H9 (cell line): ENCODE measurements at places on chromosomes 1 and 21. TPM values are rescaled to one million over a fixed set of nuclear protein-coding genes. Genes with fewer than 3 reads are reported as not detected.

SELP gene
- not detected in 2 replicates for total RNA-seq

OLIG2 gene
- total RNA-seq, result 1.4 and 2.0 TPM in 2 replicates

CHML gene
- 43.7 and 45.7 TPM in 2 replicates for total RNA-seq

COL16A1 gene
- total RNA-seq, result 6.2 and 6.5 TPM in 2 replicates

FCER1G gene
- total RNA-seq, result 0.44 and 0.90 TPM in 2 replicates

SPRR2A gene
- not detected in 2 replicates for total RNA-seq

USP48 gene
- 84.8 and 86.2 TPM in 2 replicates for total RNA-seq

DNA sequence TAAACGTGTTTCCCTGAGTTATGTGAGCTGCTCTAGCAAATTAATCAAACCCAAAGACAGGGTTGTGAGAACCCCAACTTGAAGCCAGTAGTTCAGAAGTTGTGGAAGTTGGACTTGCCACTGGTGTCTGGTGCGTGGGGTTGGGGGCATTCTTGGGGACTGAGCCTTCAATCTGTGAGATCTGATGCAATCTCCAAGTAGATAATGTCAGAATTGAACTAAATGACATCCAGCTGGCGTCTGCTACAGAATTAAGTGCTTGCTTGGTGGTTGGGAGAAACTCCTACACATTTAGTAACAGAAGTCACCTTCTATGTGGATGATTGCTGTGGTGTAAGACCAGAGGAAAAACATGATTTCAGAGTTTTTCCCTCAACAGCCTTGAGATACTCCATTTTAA lies 207.4 kb downstream of the FGGY start:
- DNase-seq, result no peak

DNA sequence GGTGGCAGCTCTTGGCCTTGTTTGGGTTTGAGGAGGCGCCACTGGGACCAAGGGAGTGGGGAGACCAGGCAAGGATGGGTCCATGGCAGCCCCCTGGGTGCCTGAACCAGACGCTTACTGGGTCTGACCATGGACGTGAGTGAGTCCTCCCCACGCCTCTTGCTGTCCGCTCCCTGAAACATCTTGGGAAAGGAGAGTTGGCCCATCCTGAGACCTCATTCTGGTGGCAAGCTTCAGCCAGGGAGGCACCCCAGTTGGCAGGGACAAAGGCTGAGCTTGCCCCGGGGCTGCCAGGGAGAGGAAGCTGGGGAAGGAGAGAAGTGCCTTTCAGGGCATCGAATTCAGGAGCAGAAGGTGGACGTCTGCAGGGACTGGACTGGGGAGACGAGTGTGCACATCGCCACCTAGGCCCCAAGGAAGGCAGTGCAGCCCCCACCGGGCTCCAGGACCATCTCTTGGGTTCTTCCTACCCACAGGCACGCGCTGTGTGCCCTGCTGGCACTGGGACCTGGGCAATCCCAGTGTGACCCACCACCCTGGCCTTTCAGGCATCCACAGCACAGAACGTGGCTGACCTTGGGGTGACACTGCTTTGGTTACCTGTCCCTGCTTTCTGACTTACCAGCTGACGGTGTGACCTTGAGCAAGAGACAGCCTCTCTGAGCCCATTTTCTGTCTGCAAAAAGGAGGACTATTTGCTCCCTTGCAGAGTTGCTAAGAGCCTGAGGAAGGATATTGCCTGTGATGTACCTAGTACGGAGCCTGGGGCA lies 132.9 kb upstream of the WNT4 start:
- peak; percentile 81 for DNase-seq

- DNase-seq, result no peak
Observed at GRCh38 chr1:76659171-76659940, 207.9 kb upstream of the ST6GALNAC5 start.

- DNase-seq, result no peak
Observed at GRCh38 chr21:33732038-33732437, 89.7 kb downstream of the ITSN1 start.

DNA sequence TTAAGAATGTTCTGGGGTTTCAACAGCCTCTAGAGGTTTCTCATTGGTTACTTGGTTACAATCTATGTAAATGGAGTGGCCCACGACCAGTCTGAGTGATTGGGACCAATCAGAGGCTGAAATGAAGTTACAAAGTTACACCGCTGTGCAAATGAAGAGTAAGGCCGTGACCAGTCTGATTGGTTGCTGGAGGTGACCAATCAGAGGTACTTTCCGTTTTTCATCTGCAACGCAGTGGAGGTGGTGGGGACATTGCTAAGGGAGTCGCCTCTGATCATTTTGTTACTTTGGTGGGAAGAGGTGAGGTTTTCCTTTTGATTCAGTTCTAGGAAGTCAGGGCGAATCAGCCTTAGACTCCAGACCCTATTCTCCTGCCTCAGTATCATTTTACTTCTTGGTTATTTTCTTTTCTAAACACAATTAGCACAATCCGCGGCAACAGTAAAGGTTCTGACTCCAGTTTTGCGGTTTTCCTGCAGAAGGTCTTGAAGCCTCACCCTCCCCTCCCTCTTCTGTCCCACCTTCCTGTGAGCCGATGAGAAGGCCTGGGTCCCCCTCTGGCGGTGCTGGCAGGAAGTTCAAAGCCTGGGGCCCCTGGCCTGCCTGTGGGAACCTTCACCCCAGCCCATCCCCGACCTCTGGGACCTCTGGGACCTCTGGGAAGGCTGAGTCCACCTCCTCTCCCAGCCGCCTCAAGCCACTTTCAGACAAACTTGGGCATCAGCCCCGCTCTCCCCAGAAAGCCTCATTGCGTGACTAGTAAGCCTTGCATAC lies 38.7 kb upstream of the TTC34 start:
- no peak for DNase-seq

DNA sequence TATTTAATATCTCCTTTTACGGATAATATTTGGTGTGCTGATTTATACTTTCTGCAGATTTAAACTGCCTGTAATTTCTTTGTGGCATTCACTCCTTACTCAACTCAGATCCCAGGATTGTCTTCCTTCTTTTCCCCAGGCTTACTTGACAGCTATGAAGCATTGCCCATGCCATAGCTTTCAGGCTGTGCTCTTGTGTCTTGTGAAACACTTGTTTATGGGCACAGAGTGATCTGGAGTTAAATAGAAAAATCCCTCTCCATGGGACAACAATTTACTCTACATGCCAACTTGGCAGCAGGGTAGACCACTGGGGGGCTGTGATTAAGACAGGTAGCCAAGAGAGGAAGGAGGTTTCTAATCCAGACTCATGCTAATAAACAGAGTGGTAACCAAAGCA lies 57.4 kb downstream of the PPP1R12B start:
- DNase-seq, result no peak

GRCh38 chr1:91799863-91800262 lies 86.1 kb downstream of the TGFBR3 start:
- no peak for DNase-seq

- DNase-seq, result no peak
Observed at GRCh38 chr1:226627924-226628611, 79.5 kb downstream of the STUM start.

DNA sequence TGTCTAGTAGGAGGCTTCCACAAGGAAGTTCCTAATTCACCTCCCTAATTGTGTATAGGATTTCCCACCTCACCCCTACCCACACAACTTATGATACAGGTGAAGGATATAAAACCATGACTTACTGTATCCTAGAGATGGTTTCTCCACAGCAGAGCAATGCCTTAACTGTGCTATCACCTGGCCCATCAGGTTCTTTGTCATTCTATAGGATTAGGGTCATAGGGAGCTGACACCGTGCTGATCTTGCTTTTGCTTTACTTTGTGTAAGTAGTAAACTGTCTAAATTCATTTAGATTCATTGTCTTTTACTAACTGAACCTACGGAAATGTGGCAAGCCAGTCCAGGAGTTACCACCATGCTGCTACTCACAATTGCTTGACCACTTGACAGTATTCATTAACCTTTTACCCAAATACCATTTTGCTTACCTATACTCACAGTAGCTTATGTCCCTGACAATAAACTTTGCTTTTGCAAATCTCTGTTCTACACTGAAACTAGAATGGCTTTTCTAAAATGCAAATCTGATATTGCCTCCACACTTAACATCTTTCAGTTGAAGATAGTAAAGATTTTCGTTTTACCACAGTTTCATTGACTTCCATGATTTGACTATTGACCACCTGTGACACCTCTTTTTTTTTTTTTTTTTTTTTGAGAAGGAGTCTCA lies 147.6 kb downstream of the IFI44 start:
- DNase-seq, result no peak

DNA sequence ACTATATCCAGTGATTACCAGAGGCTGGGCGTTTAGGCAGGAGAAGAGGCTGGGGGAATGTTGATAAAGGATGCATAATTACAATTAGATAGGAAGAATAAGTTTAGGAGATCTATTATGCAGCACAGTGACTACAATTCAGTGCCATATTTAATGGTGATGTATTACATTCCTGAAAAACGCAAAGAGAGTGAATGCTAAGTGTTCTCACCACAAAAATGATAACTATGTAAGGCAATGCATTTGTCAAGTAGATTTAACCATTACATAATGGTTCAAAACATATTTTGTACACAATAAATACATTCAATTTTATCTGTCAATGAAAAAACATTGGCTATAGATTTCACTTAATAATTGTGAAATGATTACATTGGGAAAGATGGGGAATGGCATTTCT lies 548.9 kb downstream of the NUF2 start:
- no peak for DNase-seq

DNA sequence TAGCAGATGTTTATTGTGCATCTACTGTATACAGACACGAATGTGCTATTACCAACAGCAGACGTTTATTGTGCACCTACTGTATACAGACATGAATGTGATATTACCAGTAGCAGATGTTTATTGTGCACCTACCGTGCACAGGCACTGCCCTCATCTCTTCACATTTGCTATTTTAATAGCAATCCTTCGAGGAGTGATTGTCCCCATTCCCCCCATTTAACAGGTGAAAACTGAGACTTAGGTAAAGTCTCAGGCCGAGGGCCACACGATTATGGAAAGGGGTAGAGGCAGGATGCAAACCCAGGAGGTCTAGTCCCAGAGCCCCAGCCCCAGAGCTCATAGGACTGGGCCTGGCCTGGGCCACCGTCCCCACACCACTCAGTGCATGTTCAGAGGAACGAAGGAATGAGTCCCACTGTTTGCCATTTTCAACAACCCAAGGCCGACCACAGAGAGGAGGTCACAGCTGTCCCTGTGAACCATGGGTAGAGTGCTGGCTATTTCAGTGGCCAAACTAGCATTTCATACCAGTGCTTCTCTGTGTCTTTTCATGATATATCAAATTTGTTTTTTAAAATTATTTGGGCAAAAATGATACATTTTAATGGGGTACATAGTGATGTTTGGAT lies 114.4 kb upstream of the TMEM51 start:
- DNase-seq, result no peak

- no peak for DNase-seq
Observed at GRCh38 chr1:203144661-203145060, 17.1 kb downstream of the ADORA1 start.

- DNase-seq, result peak; percentile 71
Observed at GRCh38 chr1:27570784-27571183, 33.2 kb downstream of the AHDC1 start.

GRCh38 chr1:229406798-229407197 lies 27.1 kb downstream of the ACTA1 start:
- DNase-seq, result peak; percentile 69

- DNase-seq, result no peak
Observed at GRCh38 chr1:143720087-143721023, 251.4 kb downstream of the FAM72C start.

DNA sequence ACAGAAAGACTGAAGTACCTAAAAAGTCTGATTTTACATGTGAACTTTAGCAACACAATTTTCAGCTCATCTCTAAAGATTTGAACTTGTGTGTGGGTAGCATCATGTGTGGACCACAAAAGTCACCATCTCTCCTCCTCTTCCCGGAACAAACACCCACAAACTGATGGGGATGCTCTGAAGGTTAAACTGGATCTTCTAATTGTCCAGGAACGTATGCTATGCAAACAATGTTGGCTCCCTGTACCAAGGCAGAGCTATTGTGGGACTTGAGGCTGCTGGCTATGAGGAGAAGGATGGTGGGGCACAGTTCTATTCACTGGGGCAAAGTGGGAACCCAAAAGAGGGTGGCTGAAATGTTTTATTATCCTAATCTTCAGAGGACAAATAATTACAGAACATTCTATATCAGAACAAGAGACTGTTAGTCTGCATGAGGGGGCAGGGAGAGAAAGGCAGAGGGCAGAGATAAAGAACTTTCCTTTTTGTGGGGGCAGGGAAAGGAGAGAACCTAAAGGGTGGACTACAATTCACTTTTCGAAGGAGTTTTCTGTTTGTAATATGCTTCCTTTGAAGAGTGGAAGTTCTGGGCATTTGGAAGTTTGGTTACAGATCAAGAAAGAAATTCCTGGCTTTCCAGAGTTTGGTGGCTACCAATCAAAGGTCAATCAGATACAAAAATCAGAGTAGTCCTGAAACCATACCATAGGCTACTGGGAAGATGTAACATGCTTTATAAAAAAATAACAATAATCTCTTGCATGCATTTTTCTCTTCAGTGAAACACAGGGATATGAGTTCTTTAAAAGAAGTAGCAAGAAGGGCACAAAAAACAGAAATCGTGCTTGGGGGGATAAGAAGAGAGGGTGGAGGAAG lies 62.9 kb downstream of the GADD45A start:
- DNase-seq, result no peak
